ENCODE measurements at places on chromosomes 5 and 9.

DNA sequence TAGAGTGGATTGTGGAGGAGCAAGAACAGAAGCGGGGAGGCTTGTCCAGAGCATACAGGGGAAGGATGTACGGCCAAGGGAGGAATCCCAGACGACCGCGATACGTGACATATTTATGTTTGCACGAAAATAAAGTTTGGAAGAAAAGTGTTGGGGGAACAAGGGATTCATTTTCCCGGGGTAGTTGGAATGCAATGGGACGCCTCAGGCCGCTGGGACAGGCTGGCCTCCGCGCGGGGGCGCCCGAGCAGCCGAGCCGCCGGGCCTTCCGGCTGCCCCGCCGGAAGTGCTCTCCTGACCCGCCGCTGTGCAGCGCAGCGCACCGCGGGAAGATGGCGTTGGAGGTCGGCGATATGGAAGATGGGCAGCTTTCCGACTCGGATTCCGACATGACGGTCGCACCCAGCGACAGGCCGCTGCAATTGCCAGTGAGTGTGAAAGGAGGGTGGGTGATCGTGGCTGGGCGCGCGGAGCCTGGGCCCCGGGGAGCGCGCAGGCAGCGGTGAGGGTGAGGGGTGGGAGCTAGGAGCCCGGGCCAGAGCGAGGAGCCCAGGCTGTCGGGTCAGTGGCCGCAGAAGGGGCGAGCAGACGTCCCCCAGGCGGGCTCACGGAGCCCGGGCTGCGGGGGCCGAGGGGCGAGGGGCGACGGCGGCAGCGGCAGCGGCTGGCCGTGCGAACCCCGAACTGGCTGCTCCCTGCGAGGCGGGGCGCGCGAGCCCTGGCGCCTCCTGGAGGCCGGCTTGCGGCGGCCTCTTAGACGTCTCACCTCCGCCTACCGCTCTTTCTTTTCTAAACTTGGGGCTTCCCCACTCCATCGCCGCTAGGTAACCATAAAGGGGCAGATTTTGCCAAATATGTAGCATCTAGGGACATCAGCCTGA lies at the start of gene PHAX:
Gene PHAX (plus strand): TSS at position 317 of the 881 bp plus-strand sequence. CDS start 16 bp downstream, at position 333.
- DNase-seq, result peak; percentile 48

DNA sequence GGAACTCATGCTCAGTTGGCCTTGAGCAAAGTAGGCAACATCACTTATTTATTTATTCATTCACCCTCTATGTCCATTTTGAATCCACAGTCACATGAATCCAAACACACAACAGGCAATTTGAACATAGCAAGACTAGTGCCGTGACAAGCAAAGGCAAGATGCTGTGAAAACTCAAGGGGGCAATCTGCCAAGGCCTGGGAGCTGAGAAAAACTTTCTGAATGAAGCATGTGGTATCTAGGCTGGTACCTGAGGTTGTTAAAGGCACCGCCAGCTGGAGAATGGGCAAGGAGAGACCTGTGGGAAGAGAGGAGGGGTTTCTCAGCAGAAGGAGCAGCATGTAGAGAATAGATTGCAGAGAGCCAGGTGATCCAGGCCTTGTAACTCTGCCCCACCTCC lies 98.3 kb upstream of the ATP10B start:
- DNase-seq, result no peak

GRCh38 chr9:27382975-27383374 lies 86.0 kb upstream of the EQTN start:
- no peak for DNase-seq

GRCh38 chr5:178423431-178423830 lies 166.8 kb downstream of the COL23A1 start:
- no peak for DNase-seq

GRCh38 chr9:73149371-73150067 lies 2.1 kb upstream of the ANXA1 start:
- peak; percentile 75 for DNase-seq

GRCh38 chr5:7742241-7742656 lies 108.7 kb downstream of the CFAP90 start:
- DNase-seq, result no peak
